Activated CD4-positive, alpha-beta T cell treated with anti-CD3 and anti-CD28 coated beads for 24 hours (primary cell): ENCODE measurements at places on chromosomes 7 and 10.

DNA sequence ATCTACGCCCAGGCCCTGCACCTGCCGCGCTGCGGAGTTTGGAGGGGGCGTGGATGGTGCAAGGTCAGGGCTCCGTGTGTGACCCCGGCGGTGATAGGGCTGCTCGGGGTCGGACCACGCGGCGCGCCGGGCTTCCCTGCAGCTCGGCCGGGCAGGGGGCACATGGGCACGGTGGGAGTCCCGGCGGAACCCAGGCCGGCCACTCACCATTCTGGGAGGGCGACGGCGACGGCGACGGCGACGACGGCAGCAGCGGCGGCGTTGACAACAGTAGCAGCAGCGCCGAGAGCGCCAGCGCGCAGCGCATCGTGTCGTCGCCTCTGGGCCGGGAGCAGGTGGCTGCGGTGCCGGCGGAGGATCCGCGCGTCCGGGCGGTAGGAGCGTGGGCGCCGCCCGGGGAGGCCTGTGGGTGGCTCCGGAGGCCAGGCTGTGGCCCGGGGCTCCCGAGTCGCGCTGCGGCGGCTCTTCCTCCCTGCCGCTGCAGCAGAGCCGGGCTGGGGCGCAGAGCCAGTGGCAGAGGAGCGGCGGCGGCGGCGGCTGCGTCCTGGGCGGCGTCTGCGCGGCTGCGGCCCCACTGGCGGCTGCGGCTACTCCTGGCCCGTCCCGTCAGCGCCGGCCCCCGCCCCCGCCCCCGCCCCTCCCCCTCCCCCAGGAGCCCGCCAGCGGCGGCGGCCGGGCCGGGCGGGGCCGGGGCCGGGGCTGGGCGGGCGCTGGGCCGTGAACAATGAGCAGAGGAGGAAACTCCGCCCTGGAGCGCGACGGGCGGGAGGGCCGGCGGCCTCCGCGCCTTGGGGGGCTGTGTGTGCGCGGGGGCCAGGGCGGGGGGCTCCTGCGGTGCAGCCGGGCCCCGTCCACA, at the start of gene PODXL:
PODXL (minus strand) TSS at position 576 of the 856 bp plus-strand sequence; CDS start at position 307, 269 bp downstream.
- peak; percentile 25 for DNase-seq

DNA sequence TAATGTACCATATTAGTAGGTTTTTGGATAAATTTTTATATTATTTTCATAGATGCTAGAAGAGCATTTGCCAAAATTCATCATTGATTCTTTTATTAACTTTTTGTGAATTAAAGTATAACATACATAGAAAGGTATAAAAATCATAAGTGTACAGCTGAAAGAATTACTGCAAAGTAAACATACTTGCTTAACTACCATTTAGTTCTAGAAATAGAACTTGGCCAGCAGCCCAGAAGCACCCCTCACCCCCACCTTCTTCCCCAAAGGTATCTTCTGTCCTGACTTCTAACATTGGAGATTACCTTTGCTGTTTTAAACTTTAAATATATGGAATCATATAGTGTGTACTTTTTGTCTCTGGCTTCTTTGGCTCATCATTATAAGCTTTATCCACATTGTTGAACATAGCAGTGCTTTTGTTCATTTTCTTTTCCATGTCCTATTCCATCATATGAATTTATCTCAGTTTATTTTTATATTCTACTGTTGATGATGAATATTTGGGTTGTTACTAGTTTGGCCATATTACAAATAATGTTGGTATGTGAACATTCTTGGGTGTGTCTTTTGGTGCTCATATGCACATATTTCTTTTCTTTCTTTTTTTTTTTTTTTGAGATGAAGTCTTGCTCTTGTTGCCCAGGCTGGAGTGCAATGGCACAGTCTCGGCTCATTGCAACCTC, 142.8 kb downstream of the ADK start:
- DNase-seq, result no peak

GRCh38 chr10:18659819-18660535, 746 bp downstream of the ARL5B start:
- DNase-seq, result no peak

GRCh38 chr10:60643874-60644273, 134.4 kb upstream of the CDK1 start:
- DNase-seq, result no peak
